ENCODE measurements at places on chromosomes 6 and 20.

- no peak for DNase-seq
These were observed 152.0 kb downstream of the PTPRK start for GRCh38 chr6:128368213-128368944.

DNA sequence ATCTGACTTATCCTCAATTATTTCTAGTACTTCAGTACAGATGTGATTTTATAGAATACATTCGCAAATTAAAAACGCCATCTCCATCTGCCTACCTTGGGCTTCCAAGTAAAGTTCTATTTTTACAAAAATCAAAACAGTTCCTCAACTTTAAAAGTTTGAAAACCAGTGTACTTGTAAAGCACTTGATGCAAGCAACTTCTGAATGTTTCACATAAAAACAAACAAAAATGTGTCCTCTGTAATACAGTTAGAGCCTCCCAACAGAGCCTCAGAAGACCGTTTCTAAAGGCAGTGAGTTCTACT, 384 bp upstream of the MANEA start:
- DNase-seq: no peak

- DNase-seq: no peak
These were observed 731.5 kb upstream of the EPHA7 start for GRCh38 chr6:94150886-94151285.

DNA sequence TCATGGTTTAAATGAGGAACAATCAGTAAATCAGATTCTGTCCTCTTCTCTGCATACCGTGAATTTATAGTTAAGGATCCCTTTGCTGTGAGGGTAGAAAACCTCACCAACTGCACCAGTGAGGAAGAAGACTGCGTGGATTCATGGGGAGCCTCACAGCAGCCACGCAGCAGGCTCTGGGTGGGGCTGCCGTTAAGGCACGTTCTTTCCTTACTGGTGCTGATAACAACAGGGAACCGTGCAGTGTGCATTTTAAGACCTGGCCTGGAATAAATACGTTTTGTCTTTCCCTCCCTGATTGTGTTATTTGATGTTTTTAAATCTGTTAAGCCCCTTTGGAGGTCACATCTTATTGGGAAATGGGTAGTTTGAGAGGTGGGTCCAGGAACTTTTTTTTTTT, 17.6 kb upstream of the MYLK2 start:
- DNase-seq: no peak

GRCh38 chr20:13249118-13249797, 28.2 kb downstream of the ISM1 start:
- no peak for DNase-seq

DNA sequence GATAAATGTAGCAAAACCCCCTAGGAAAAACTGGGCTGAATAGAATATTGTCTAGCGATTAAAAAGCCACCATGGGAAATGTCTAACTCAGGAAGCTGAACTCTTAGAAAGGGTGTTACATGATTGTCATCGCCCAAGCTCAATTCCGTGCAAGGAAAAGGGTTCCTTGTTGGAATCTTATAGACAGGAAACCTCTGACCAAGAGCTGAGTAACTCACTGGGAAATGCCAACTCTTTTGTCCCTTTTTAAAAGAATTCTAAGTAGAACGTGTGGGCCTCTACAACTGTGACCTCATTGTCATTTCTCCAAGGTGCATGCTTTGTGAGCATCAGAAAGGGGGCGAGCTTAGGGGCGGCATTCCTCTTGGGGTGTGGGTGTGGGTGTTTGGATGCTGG, 88.1 kb downstream of the SYNJ2 start:
- no peak for DNase-seq

DNA sequence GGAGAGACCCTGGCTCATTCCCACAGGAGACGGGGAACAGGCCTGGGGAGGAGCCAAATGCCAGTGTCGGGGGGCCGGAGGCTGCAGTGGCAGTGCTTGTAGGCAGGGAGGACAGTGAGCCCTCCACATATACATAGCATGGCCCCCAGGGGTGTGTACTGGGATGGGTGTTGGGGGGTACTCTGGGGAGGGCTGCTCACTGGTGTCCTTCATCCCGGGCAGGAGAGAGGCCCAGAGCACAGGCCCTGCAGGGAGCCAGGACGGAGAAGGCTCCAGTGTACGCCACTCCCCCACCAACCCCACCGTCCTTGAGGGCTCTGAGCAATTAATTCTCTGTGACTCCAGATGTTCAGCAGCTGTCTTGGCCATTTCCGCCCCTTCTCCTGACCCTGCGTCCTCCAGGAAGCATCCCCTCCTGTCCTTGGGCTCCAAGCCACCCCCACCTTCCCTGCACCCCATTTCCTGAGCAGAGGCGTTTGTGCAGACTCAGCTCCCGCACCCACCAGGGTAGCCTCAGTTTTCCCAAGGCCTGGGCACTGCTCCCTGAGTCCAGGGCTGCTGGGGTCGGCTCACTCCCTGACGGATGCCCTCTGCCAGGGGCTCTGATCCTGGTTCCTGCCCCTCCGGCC, 3.4 kb upstream of the ABHD16B start:
- no peak for DNase-seq

GRCh38 chr6:46921731-46922130, at the start of gene ADGRF5:
Gene ADGRF5, minus strand, starts transcription at chr6:46921938. Its CDS starts 15,176 bp downstream, at chr6:46906762.
- no peak for DNase-seq

DNA sequence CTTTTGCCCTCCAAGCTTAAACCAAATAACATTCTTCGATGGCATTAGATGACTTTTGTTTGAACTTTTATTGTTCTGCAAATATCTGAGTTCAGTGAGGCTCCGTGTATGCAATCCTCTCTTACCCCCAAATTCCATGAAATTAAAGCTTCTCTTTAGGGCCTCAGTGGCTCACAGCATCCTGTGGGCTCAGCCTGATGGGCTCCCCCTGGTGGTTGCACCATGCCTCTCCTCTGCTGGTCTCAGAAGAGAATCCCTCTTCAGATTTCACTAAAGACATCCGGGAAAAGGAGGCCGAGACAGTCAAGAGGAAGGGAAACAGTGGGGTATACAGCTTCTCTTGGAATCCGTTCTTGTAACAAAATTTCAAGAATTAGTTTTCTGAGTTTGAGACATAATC, 331.6 kb upstream of the NT5E start:
- no peak for DNase-seq

DNA sequence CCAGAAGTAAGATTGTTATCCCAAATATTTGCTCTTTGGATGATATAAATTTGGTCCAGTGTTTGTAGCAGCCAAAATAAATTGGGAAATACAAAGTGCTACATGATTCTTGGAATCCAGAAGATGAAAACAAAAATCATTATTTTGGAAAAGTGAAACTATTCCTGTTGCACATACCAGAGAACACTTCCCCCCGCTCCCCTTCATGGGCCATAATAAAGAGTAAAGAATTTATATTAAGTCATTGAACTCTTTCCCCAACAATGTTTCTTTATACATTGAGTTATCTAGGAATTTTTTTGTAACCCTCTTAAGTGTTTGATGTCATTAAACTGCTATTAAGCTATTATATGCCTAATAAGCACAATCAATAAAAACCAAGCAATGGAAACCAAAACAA, 490.4 kb upstream of the HS3ST5 start:
- no peak for DNase-seq

DNA sequence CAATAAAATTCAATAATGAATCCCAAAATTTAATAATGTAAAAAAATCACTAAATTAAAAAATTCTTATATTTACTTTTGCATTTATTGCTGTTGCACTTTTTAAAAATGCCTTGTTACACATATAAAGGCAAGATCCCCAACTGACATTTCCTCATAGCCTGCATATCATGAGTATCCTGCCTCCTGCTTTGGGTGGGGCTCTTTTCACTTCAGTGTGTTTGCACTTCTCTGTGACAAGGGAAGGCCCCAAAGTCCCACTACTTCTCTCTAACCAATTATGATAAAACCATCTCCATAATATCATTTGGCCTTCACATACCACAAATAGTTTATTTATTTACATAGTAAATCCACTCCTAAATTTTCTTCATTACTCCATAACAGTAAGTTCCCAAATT, 446.1 kb upstream of the MARCKS start:
- no peak for DNase-seq

- peak; percentile 1 for DNase-seq
These were observed 86.6 kb downstream of the SMOC2 start for GRCh38 chr6:168527451-168528210.

GRCh38 chr6:15996030-15996429, 132.9 kb upstream of the MYLIP start:
- no peak for DNase-seq

DNA sequence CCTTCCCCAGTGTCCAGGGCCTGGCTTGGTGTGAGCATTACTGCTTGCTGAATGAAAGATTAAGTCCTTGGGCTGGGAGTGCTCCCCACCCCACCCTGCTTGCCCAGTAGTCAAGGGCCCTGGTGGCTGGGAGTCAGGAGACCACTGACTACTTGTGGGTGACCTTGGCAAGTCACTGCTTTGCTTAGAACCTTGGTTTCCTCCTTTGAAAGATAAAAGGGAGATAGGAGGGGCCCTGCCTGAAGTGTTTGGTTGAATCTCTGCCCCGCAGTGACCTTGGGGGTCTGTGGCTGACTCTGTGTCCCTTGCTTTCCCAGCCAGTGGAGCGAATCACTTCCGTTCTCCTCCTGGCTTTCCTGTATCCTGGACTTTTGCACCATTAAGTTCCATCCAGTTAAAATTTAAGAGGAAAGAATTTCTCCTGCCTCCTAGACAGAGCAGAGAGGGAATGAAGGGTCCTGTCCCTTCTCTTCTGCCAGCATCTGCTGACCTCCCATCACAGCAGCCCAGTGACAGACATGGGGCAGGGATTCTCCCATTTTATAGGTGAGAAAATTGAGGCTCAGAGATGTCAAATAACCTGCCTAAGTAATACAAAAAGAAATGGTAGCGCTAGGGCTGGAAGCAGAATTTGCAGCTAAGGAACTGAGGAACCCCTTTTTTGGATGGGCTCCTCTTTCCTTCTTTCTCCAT, 3.5 kb upstream of the EPB41L1 start:
- no peak for DNase-seq

DNA sequence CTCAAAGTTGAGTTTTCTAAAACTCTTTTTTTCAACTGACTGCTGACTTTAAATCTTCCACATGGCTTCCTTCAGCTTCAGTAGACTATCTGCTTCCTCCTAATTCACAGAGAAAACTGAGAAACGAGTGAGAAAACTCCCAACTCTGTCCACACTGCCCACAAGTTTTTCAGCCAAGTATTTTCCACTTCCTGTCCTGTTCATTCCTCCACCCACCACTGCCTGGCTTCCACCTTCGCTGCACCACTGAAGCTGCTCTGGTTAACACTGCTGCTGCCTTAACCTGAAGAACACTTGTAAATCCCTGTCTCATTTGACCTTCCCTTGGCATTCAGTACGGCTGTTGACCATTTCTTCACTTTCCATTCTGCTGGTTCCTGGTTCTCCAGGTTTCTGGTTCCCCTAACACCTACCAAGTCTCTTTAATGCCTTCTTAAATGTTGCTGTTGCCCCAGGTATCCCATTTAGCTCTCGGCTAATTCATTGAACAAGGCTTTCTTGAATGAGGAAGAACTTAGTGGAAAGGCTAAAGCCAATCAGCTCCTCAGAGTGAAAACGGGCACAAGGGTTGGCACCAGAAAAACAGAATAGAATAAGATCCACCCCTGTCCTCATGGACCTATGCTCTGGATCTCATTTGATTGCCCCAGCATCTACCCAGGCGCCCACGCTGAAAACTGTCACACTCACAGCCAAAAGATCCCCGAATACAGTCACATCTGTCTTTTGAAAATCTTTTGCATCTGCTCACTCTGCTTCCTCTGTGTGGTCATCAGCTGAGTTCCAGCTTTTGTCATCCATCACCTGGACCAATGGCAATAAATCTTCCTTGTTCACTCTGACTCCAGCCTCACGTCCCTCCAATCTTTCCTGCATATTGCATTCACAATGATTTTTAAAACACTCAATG, 104.4 kb upstream of the TAB2 start:
- no peak for DNase-seq

DNA sequence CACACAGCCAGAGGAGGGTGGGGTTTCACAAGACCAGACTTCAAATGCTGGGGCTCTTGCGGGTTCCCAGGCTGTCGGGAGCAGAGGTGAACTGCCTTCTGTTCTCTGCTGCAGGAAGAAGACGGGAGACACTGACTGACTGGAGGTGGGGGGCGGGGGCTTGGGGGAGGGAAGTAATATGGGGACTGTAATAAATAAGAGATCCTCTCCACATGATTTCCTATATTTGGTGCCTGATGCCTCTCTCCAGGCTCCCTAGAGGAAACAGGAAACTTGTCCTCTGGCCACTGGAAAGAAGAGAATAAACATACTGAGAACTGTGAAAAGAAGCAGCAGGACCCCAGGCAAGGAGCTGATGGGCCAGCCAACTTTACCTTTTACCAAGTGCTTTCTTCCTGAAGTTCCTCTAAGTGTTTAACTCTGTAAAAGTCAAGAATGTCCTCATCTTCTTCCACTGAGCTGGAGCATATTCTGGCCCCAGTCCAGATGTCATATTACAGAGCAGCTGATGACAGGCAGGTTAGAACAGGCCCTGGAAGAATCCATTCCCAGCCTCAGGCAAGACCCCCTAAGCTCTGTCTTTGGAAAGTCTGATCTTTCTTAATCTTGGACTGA, 33.2 kb upstream of the ADGRF5 start:
- DNase-seq: no peak

DNA sequence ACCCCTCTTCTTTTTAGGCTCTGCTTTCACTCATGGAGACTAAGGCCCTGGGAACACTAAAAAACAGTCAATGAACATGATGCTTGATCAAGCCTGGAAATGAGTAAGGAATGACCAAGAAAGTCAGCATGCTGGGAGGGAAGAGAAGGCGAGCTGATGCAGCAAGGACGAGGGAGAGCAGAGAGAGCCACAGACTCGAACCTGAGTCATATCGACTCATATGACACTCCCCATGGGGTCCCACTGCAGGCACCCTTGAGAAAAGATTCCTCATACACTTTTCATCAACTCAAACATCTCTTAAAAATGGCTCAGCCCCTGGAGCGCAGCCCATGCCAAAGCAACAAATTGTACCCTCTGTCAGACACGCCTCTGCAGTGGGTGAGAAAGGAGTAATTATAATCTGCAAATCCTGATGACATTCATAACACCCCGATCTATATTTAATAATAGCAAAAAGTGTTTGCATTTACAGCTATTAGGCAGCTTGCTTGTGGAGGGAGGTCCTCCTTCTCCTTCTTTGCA, 127.2 kb downstream of the F13A1 start:
- DNase-seq: peak; percentile 0

GRCh38 chr6:82775361-82775760, 290.3 kb downstream of the UBE3D start:
- peak; percentile 12 for DNase-seq
